ENCODE measurements at places on chromosomes 3 and 15. TPM values are rescaled to one million over a fixed set of nuclear protein-coding genes. Genes with fewer than 3 reads are reported as not detected.

The RPUSD3 gene
- 55.6 TPM for total RNA-seq

The PCSK6 gene
- 10.2 TPM for total RNA-seq

The NR2E3 gene
- 0.19 TPM for total RNA-seq

The ALPK3 gene
- 0.14 TPM for total RNA-seq

The PTH1R gene
- total RNA-seq, result 1.8 TPM

The HHATL gene
- not detected for total RNA-seq

The LIPC gene
- total RNA-seq, result 0.09 TPM

The HSPBAP1 gene
- 5.0 TPM for total RNA-seq

The REC114 gene
- total RNA-seq, result not detected

The HRH1 gene
- 6.6 TPM for total RNA-seq
